T47D (cell line): ENCODE measurements at places on chromosomes 5 and 9.
A peak's percentile ranks its signal among the peaks of the same experiment; 100 is the strongest.

DNA sequence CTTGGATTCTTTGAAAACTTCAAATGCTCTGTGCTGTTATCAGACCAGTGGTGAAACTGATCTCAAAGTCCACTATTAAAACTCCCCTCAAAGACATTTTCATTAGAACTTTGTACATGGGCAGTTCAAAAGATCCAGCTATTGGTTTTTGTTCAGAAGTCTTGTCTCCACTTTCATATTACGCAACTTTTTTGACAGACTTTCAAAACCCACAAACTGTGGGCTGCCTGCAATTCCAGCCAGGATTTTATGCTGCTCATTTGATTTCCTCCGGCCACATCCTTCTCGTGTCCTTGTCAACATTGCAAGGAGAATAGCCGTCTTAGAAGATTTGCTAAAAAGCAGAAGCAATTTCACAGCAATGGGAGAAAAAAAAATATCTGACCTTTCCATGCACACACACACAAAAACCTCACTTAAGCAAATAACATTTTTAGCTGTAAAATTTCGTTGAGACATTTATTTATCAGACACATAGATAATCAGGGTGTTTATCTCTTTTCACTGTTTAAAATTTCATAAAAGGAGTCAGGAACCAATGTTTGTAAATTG, 1990.5 kb downstream of the MAT2B start:
- DNase-seq: no peak

DNA sequence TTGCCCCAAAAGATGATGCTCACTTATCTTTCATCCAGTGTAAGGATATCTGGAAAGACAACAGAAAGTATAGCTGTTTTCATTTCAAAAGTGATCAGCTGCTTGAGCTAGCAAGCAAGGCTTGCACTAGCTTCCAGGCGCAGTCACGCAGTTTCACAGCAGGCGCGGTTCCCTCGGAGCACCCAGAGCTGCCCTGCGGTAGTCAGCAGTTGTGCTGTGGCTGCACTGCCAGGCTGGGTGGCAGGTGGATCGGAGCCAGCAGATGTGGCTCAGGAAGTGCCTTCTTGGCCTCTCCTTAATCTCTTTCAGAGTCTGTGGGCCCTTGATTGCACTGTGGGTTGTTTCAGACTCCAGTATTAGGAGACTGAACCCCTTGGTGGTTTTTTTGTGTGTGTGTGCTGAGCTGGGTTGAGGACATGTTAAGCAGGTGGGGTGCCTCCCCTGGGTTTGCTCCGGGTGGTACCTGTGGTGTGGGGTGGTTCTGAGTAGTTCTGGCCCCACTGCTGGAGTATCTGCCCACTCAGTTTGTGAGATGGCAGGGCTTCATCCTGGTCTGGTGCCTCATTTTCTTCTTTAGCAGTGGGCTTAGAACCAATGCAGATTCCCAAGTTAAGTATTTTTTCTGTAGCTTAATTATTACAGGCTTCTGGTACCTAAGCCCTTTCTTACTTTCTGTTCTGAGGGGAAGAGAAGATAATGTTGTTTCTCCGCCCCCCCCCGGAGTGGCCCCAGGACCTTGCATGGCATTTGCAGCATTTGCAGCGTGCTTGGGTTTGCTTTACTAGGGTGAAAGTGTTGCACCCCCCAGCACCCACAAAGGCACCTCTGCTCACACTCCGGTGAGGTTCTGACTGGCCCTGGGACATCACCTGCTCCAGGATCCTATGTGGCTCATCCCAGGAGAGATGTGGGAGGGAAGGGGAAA, 16.4 kb downstream of the TENT4A start:
- no peak for DNase-seq

- peak; percentile 45 for DNase-seq
Measured at GRCh38 chr5:117713585-117714198, 1139.1 kb upstream of the SEMA6A start.

DNA sequence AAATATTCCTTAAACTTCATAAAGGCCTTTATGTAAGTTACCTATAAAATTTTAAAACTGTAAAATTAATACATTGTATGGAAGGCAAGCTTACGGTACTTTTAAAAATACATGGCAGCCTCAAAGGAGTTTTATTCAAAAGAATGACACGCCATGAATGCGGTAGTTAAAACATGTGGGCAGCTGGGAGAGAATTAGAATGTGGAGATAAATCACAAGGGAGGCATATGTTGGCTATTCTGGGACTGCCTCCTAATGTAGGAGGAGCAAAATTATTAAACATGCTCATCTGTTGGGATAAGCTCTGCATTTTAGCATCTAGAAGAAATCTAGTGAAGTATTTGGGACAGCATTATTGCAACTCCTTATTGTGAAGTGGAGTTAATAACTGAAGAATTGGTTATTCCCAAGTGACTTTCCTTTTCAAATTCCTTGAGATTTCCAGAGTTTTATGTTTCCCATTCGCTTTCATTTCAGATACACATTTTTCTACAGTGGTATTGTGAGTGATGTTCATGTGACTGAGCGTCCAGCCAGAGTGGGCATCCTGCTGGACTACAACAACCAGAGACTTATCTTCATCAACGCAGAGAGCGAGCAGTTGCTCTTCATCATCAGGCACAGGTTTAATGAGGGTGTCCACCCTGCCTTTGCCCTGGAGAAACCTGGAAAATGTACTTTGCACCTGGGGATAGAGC, 109.4 kb downstream of the CMYA5 start:
- no peak for DNase-seq

DNA sequence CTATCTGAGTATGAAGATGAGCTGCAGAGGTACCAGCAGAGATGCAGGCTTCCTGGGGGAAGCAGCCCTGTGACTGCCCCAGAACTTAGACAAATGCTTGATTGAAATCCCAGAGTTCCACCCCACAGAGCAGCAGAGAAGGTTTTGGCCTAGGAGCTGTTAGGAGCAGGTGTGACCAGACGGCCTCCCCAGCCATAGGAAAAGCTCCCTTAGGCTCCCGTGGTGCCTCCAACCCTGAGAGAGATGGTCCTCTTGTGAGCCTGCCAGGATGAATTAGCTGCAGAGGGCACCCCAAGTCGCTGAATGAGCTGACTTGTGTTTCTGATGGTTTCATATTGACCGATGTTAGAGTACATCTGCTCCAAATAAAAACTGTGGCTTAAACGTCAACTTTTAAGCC, 22.1 kb downstream of the NTRK2 start:
- no peak for DNase-seq

DNA sequence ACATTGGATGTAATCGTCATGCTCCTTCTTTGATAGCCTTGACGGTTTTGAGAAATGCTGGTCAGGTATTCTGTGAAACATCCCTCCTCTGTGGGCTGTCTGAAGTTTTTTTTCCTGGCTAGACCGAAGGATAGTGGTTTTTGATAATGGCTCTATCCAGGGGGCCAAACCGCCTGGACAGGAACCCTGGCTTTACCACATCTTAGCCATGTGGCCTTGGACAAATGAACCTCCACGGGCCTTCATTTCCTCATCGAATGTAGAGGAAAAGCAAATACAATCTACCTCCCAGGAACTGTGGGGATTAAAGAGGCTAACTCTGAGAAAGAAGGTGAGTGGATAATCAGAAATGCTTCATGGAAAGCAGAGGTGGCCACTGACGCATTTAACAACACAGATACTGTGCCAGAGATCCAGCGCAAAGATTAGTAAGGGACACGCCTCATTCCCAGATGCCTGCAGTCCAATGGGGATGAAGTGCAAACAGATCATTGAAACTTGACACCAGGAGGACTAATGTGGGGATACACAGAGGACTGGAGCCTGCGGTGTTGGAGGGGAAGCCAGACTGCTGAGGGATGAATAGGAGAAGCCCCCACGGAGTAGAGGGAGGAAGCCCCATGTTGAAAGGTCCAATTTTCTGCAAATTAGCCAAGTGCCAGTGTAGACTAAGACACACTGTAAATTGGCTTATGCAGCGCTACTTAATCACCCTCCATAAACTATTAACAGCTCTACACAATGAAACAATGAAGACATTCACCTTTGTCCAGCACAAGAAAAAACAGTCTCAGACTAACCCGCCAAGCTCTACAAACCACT, 41.6 kb downstream of the MYO10 start:
- DNase-seq: peak; percentile 43

DNA sequence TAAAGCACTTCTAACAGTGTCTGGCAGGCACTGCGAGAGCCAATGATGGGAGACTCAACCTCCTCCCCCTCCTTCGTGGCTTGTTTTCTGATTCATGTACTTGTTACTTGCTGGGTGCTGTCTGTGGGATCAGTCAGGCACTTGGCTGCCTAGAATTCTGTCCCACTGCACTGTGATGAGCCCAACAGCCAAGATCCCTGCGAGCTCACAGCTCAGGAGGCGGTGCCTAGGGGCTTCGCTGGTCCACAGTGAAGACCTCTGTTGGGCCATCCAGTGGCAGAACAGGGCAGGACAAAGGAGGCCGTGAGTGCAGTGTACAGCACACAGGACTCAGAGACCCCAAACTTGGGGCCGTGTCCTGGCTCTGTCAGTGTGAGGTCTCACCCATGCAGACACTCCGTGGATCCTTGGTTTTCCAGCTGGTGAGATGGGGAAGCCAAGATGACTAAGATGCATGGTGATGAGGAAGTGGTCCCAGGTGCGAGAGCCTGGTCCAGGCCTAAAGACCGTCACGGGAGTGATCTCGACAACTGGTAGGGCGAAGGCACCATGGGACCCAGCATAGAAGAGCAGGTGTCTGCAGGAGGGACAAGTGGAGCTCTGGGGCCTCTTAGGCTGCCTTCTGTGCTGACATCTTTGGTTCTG, 19.5 kb downstream of the MYMK start:
- DNase-seq: no peak

DNA sequence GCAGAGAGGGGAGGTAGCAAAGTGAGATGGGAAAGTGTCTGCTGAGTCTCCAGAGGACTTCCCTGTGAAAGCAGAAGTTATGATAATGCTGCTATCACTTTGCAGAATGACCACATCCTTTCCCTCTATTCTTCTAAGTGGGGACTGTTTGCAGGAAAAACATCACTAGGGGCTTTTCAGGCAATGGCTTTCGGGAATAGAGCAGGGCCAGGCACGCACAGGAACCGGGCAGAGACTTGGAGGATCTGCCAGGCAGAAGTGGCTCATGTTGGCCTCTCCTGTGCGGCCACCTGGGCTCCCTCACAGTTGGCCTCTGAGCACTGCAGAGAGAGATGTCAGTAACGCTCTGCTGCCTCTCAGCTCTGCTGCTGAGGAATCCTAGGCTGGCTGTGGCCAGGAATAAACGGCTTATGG, 214.7 kb downstream of the MAST4 start:
- DNase-seq: no peak

DNA sequence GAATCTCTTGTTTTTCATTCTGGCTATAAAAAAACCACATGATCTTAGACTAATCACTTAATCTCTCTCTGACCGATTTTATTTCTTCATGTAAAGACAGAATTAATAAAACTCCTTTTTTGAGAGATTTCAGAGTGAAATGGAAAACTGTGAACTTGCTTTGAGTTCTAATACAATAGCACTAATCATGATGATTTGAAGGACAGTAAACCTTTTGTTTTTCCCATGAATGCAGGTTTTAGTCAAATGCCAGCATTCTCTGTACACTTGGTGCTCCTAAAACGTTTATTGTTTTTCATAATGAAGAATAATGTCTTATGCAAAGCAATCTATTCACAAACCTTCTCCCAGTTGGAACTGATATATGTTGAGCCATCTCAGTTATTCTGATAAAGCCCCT, 86.8 kb downstream of the SLC24A2 start:
- no peak for DNase-seq

DNA sequence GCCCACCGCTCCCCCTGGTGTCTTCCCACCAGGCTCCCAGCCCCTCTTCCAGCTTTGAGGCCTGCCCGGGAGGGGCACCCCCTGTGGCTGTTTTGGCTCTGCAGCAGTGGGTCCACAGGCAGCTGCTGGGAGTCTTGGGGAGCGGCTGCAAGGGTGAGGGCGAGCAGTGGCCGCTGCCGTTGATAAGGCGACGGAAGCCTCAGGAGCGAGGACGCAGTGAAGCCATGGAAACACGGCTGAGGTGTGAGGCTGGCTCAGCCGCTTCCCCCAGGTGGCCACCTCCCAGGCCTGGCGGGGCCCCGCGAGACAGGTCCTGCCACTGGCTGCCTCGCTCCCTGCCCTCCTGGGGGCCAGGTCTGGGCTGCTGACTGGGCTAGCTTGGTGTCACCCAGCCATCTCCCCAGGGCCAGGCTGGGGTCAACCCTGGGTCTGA, 41.5 kb downstream of the CXXC5 start:
- no peak for DNase-seq

- DNase-seq: no peak
Measured at GRCh38 chr9:117116084-117116483, 298.8 kb downstream of the ASTN2 start.

DNA sequence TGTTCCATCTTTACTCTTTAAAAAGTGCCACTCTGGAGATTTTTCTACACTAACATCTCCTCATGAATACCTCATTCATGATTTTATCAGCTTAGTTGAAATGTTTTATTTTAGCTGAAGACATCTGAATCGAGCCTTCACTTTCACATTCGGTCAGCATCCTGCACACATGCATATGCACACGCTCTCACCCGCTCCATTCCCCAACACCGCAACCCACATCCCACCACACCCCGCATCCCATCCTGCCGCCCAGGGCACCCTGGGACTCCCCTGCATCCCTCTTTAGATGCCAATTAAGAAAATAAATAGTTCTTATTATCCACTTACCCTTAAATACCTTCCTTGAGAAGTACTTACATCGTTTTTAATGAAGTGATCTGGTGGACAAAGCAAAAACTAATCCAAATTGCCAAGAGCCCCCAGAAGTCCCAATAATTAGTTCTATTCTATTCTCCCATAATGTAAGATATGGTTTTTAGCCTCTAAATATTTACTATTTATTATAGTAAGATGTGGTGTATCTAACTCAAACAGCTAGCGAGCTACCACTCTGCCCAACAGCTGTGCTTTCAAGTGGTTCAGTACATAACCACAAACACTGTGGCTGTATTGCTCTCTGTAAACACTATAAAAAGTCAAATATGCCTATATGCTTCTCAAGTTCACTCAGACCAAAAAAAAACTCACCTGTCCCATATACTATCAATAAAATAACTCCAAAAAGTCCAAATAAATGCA, 38.2 kb downstream of the GZMK start:
- DNase-seq: no peak

- no peak for DNase-seq
Measured at GRCh38 chr9:92770360-92770995, 5.8 kb upstream of the BICD2 start.

GRCh38 chr5:67005737-67006499, 190.7 kb downstream of the CD180 start:
- no peak for DNase-seq

- no peak for DNase-seq
Measured at GRCh38 chr9:69331444-69331843, 6.4 kb downstream of the ENTREP1 start.

- no peak for DNase-seq
Measured at GRCh38 chr9:87359958-87360601, 137.6 kb upstream of the DAPK1 start.

GRCh38 chr5:95649842-95650620, 3.5 kb downstream of the RFESD start:
- DNase-seq: no peak

DNA sequence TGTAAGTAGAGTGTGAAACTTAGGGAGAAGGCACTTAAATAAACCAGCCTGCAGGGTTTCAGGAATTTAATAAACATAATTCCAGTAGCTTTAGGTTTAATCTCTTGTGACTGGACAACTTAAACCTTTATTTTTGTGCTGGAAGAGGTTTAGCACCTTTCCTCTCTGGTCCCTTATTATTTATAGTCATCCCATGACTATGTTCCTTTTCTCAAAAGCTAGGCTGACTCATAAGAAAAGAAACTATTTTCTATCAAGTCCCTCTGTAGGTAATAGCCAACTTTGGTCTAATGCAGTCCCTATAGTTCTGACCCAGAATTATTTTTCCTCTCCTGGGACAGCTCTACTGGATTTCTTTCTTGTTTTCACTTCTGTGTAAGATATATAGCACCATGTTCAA, 588.9 kb downstream of the NR2F1-AS1 start:
- no peak for DNase-seq

GRCh38 chr9:109098960-109099308, 20.8 kb downstream of the TMEM245 start:
- DNase-seq: no peak
